ENCODE measurements at places on chromosomes 5 and 9.

DNA sequence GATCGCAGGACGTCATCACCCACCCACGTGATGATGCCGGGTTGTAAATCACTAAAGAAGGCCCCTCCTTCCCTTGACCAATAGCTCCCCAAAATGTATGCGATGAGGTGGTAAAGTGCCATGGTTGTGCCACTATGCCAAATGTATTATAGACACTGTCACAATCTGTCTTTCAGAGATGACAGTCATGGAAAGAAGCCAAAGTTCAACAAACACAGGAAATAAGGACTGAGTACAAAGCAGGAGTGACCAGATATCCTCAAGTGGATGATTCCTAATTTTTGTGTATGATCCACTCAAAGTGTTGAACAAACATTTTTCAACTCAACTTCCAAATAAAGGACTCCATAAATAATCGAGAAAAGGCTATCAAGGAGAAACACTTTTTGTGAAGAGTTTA is 12.5 kb downstream of the GLIS3 start:
- no peak for DNase-seq

GRCh38 chr9:7980041-7980440 is 180.5 kb upstream of the DMAC1 start:
- no peak for DNase-seq

DNA sequence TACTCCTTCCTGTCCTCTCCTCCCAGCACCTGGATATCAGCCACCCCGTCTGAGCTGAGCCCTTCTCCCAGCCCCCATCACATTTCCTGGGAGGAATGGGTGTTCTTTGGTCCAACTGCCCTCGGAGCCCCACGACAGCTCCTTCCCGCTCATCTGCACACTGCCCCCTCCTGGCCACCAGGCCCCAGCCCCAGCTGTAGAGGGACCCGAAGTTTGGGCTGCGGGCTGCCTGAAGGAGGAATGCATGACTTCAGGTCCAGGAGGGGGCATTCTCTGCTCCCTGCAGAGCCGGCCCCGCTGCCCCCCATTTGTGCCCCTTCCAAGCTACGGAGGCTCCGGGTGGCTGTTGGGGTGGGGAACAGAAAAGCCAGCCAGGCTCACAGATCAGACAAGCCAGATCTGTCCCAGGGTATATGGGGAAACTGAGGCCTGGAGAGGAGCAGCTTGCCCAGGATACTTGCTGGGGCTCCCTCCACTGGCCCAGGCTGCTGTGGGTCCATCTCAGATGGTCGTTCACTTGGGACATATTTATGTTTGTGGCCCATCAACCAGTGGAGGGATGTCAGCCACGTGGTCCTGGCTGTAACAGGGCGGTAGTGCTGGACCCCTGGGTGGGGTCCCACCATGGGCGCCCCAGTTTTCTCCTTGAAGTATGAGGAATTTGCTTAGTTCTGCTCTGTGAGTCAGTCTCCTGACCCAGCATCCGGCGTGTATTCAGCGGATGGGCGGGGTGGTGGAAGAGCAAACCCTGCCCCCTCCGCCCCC is 33.1 kb downstream of the DAB2IP start:
- no peak for DNase-seq

DNA sequence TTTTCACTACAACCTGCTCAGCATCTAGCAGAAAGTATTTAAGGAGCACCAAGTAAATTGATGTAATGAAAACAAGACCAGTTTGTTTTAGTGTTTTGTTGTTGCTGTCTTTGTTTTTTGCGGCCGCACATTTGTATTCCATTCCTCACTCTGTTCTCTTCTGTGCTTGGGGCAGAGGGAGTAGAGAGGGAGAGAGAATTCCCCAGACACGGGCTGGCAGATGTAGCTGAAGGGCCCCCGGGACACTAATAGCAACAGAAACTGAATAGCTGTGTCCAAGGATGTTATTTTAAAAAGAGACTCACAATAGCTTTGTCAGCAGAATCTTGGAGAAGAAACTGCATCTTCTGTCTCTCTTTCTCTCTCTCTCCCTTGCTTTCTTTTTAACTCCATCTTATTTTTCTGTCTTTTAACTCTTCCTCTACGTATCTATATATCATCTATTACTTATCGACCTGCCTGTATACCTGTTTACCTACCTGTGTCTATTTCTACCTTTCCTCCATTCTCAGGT is 145.3 kb downstream of the PAPPA start:
- no peak for DNase-seq

- no peak for DNase-seq
Measured at GRCh38 chr5:41264019-41264418, 50.7 kb upstream of the C6 start.

- no peak for DNase-seq
Measured at GRCh38 chr5:180098526-180098925, 27.0 kb upstream of the RNF130 start.

- no peak for DNase-seq
Measured at GRCh38 chr9:35840881-35841644, 12.0 kb downstream of the TMEM8B start.

DNA sequence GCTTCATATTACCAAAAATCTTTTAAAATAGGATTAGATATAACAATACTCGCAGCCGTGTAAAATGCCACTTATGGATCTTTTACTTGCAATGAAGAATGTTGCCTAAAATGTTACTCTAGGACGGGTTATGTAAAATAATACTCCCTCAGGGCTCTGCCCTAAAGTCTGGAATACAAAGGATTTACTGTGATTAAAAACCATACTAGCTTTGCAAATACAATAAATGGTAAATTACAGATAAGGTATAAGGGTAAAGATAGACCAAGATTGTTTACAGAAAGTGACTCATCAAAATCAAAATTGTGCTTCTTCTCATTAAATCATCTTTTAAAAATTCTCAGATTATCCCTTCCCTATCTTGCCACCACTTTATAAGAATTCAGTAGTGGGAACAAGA is 163.6 kb downstream of the MEF2C start:
- DNase-seq, result no peak

DNA sequence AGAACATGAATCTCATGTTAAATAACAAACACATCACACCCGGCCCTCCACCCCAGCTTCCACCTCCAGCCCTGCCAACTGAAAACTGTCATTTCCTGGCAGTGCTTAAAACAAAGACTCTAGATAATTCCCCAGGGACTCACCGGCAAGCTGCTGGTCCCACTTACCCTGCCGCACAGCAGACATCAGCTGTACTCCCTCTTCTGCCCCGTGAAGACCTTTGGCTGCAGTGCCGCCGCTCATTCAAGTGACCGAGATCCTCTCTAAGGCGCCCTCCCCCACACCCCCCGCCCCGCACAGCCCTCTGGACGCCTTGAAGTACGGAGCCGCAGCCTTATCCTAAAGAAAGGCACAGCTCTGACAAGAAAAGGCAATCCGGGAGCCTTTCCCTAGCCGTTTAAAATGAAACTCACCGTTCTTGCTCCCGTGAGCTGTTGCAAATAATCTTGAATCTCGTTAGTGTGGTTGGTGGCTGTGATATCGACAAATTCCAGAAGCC is 434 bp downstream of the GLRX start:
- DNase-seq, result peak; percentile 43

- no peak for DNase-seq
Measured at GRCh38 chr5:92332039-92332438, 948.9 kb upstream of the ARRDC3 start.

DNA sequence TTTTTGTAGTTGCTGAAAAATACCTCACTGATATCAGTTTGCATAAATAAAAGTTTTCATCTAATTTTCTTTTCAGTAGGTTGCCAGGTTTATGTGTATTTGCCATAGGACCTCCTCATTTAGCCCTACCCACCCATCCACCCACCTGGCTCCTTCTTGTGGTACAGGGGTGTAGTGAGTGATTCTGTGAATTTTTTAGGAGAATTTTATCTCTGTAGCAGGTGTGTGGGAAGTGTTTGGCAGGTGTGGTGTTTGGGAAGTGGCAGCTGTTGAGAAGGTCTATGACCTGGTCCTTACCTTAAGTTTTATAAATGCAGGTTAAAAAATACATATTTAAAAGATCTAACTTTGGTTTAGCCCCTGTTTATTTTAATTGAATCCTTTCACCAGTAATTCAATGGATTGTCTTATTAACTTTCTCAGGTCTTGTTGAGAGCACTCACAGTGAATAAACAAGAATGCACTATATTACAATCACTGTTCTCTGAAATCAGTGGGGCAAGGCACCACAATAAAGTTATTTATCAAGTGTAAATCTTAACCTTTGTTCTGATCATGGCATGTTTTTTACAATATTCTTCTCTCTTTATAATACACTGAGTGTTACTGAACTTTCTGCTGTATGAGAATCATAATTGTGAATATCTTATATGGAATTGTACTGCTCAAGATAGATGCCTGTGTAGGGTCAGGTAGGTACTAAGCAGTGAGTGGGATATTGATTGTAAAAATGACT is 189.1 kb downstream of the WDR70 start:
- DNase-seq, result no peak

GRCh38 chr5:121138495-121138907 is 674.4 kb downstream of the PRR16 start:
- no peak for DNase-seq

DNA sequence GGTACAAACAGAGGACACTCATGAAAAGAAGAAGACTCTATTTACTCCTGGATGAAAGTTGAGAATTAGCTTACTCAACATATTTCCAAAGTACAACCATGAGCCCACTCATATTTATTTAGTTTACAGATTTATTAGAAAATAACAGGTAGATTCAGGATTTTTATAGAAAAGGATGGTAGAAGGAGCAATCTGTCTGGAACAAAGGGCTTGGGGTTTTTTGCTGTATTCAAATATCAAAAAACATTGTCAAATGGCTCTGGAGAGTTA is 7.0 kb upstream of the ERAP2 start:
- no peak for DNase-seq

DNA sequence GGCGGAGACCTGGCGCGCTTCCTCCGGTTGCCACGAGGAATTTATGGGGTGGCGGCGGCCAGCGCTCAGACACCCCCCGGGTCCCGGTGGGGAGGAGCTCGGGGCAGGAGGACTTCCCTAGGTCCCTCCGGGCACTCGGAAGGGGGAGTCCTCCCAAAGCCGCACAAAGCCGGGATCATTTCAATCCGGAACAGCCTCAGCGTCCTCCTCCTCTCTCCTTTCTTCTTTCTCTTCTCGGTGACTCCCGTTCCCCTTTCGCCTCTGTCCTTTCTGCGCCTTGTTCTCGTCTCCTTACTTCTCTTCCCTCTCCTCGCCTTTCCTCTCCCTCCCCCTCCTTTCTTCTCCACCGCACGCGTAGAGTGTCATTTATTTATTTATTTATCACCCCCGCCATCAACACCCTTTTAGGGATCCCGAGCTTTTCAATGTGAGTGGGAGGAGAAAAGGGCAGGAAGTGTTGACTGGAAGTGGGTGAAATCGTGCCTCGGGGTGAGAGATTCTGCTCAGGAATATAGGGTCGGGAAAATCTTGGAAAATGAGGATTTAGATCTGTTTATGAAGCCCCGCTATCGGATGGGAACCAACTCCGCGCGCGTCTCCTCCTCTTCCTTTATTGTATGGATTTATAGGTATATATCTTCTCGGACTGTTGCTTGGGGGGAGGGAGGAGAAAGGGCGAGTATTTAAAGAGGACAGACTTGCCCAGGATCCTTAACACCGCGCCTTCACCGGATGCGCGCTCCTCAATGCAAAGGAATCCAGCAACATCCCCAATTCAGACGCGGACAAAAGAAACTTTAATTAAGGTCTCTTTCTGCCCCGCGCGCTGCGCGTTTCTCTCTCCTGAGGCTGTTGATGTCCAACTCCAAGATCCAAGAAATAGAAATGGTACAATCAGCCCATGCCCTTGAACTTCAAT is 2.0 kb upstream of the ZNF462 start:
- DNase-seq, result no peak

- no peak for DNase-seq
Measured at GRCh38 chr5:5313101-5313635, 109.3 kb upstream of the ICE1 start.

DNA sequence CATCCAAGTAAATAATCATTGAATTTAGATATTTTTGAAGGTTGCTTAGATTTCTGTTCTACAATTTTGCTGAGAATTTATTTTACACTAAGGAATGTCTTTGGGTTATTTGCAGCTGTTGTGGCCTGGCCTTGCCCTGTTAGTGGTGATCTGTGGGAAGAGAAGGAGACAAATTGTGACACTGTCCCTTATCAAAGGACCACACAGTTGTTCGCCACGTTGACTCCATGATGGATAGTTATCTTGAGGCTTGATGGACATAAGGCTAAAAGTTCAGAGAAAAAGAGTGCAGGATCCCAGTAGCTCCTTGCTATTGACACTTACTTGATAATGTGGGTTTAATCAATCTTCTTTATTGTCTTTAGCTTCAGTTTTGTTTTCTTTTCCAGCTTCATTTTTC is 186.6 kb upstream of the MEF2C start:
- no peak for DNase-seq

DNA sequence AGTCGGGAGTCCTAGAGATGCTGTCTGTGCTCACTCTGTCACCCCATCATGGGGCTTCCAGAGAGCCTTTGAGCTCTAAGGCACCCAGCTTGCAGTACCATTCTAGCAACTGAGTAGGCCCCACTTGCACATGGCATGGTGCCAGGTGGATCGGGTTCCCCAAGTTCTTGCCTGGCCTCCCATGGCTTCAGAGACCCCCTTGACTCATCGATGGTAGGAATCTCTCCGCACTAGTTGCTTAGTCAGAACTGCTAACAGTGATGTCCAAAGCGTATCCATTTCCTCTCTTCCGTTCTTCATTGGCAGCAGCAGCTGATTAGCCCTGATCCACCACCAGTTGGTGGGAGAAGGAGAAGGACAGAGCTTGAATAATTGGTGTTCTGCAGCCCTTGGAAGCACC is 70.3 kb upstream of the RARS1 start:
- no peak for DNase-seq

GRCh38 chr9:131181091-131181681 is 55.8 kb downstream of the NUP214 start:
- DNase-seq, result no peak

DNA sequence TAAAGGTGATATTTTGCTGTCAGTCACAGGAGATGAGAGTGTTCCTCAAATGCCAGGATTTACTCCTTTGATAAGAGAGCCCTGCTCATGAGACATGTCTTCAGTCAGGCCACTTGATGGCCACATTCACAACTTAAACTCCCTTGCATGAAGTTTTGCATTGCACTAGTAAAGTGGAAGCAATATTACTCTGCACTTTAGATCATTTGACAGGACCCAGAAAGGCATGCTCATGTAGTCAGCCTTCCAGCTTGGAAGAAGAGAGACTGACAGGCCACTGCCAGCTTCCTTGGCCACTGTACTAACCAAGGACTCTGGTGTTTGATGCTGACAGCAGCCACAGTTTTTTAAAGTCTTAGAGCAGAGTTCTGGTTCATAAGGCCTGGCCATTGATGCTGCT is 42.6 kb downstream of the NPR3 start:
- DNase-seq, result no peak

DNA sequence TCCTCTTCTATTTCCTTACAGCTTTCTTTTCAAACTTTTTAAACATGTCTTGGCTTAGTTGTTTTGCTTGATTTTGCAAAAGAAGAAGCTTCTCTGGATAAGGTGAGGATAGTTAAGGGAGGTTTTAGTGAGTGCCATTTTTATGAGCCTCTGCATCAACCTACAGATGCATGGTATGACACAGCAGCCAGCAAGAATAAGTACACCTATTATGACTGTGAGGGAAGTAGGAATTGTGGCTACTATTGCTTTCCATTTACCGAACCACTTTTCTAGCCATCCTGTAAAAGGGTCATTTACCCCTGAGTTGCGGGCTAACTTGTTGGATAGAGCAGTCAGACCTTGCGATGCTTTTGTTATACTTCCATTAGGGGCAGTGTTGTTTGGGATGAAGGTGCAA is 7.0 kb upstream of the TUT7 start:
- DNase-seq, result no peak

- DNase-seq, result no peak
Measured at GRCh38 chr9:134853893-134854292, 26.7 kb upstream of the FCN2 start.

GRCh38 chr9:127557466-127557869 is 54.6 kb upstream of the STXBP1 start:
- DNase-seq, result no peak

- no peak for DNase-seq
Measured at GRCh38 chr5:113806904-113807303, 293.4 kb downstream of the YTHDC2 start.

All from activated B cell treated with CpG ODN at 0.5 μM for 24 hours (primary cell).